ENCODE measurements at places on chromosomes 16 and 17.

DNA sequence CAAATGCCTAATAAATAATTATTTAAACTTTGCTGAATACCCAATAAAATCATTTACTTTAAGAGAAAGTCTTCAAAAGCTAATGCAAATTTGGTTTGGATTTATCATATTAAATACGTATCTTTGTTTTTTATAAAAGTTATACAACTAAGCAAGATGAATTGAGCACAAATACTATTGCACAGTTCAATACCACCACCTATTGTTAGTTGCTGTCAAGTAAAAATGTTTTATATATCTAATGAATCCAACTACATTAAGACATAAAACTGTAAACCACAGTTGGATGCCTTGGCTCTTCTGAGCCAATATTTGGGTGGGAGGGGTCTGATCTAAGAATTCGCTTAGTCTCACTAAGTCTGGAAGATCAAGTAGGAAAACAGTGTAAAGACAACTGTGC, 7.7 kb downstream of the FBXL20 start:
- DNase-seq, result no peak

DNA sequence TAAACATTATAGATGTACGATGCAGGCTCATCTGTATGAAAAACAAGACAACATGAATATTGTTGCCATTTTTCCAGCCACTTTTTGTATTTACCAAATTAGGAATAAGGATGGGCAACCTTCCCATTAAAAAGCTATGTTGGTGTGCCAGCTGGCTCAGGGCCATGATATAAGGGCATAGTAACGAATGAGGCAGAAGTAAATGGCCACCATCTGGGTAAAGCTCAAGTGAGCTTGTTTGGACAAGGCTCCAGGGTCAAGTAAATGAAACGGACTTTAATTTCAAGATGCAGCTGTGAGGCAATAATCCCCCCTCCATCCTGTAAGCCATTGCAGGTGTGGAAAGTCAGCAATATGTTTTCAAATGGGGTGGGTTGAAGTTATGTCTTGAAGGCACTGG, 930.9 kb upstream of the CDH8 start:
- no peak for DNase-seq

DNA sequence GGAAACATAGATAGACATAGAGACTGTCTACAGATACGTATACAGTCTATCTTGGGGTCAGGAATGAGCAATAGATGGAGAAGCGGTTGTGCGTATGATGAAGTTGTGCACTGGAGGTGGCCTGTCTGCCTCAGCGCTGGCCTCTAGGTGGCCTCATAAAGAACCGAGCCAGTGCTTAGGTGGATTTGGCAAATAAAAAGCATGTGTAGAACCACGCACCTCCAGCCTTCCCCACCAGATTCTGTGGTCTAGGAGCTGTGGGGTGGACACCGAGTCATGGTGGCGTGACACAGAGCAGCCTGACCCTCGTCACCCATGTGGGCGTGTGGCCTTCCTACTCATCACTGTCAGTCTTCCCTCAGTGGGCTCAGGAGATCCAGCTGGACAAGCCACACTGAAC, 34.0 kb downstream of the PGS1 start:
- no peak for DNase-seq

- no peak for DNase-seq
These were observed 17.1 kb downstream of the HLF start for GRCh38 chr17:55281649-55282378.

- DNase-seq, result no peak
These were observed 109.3 kb upstream of the SOX9 start for GRCh38 chr17:72011561-72011960.

GRCh38 chr16:16093628-16094332, 129.5 kb downstream of the ABCC6 start:
- no peak for DNase-seq

GRCh38 chr16:35687781-35688180, 2228.4 kb downstream of the TP53TG3F start:
- no peak for DNase-seq

All from posterior vena cava (tissue), 2 donors.